Osteoblast (primary cell): ENCODE measurements at places on chromosomes 2 and 18.

DNA sequence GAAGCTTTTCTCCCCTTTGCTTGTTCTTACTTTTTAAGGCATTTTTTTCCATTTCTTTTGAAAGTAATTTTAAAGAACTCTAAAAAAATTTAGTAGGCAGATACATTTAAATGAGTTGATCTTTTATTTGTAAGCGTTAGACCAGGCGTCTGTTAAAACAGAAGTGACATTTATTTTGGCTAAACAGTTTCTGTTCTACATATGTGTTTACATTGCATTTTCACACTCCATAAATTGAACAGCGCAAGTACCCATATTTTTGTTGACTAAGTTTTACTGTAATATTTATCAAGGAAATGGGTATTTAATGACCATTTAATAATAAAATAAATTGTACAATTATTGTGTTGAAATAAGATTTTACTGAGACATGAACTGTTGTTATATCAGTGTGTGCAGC lies 21.9 kb downstream of the PPM1B start:
- no peak for DNase-seq

DNA sequence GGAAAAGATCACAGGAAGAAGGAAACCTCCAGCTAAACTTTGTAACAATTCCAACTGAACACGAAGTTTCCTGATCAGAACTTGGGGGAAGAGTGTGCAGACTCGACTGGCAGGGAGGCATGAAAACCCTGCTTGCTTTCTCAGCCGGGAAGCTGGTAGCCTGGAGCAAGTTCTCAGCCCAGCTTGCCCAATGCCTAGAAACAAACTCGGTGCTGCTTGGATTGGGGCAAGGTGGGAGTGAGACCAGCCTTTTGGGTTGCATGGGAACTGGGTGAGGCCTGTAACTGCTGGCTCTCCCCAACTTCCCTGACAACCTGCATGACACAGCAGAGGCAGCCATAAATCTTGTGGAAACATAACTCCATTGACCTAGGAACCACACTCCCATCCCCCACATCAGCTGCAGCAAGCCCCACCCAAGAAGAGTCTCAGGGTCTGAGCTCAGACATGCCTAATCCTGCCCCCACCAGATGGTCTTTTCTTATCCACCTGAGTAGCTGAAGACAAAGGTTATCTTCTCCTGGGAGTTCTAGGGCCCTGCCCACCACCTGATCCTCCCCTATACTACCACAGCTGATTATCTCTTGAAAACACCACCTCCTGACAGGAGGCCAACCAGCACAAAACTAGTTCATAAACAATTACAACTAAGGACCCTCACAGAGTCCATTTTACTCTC lies 1859.7 kb upstream of the CELF4 start:
- no peak for DNase-seq

- DNase-seq, result no peak
These were observed 15.0 kb upstream of the ZNF407 start for GRCh38 chr18:74582642-74583041.

DNA sequence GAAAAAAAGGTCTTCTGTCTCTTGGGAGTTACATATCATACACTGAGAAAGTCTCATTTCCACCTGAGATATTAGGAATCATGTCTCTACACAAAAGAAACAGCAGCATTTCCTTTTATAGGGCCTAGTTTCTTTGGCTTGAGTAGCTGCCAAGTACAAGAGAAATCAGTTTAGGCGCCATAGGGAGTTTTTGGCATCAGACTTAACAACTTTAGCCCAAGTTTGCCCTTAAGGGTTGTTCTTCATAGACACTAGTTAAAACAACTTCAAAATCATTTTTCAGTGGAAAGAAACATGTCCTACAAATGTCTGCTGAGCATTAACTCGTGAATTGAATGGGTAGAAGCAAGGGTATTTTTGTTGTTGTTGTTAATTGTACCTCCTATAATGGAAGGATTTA lies 587.0 kb upstream of the DSEL start:
- DNase-seq, result no peak
